ENCODE measurements at places on chromosomes 6 and 20.

- DNase-seq, result no peak
Observed at GRCh38 chr6:43673444-43674084, 14.0 kb downstream of the MRPS18A start.

GRCh38 chr6:110366256-110366655 lies 8.1 kb upstream of the METTL24 start:
- no peak for DNase-seq

- no peak for DNase-seq
Observed at GRCh38 chr20:62134735-62135231, 8.4 kb downstream of the PSMA7 start.

DNA sequence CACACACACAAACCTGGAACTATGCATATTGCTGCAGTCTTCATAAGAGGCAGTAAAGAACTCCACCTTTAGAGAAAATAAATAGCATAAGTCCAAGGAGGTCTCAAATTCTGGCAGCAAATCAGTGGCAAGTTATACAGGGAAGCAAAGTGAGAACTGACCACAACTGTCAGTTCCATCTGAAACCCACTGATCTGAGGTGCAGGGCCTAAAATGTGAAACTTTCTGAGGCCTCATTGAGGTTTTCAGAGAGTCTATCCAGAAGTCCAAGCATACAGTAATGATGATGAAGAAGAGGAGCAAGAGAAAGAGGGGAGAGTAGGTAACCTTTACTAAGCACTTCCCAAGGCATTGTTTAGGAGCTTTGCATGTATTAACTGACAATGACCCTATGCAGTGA lies 36.3 kb downstream of the MTFR2 start:
- DNase-seq, result no peak

GRCh38 chr6:17589406-17590096 lies 10.6 kb upstream of the FAM8A1 start:
- peak; percentile 74 for DNase-seq

GRCh38 chr6:50716899-50717509 lies 3.7 kb downstream of the TFAP2D start:
- DNase-seq, result no peak

GRCh38 chr20:35305682-35306556 lies 13.7 kb upstream of the FAM83C start:
- DNase-seq, result peak; percentile 96

DNA sequence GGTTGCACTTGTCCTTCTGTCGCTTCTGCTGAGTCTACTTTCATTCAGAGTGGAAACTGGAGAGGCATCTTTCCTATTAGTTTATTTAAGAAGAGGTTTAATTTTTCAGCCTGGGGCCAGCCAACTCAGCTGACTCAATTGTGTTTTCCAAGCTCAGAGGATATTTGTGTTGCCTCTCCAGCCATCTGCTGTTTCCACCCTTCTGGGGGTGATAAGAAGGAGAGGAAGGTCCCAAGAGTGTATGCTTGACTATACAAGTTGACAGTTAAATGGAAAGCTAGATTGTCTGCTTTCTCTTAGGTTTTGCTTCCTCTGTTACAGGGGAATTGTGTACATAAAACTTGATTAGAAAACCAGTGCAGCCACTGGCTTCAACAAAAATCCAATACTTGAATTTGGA lies 3.0 kb downstream of the PSMF1 start:
- no peak for DNase-seq

DNA sequence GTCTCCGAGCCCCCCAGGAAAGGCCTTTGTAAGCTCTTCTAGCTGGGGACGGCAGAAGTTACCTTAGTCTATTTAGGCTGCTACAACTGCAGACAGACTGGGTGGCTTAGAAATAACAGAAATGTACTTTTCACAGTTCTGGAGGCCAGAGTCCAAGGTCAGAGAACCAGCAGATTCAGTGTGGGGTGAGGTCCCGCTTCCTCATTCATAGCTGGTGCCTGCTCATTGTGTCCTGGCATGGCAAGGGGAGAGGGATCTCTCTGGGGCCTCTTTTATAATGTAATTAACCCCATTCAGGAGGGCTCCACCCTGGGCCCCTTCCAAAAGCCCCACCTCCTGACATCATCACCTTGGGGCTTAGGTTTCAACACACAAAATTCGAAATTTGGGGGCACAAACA lies 315.1 kb downstream of the CDH4 start:
- no peak for DNase-seq

DNA sequence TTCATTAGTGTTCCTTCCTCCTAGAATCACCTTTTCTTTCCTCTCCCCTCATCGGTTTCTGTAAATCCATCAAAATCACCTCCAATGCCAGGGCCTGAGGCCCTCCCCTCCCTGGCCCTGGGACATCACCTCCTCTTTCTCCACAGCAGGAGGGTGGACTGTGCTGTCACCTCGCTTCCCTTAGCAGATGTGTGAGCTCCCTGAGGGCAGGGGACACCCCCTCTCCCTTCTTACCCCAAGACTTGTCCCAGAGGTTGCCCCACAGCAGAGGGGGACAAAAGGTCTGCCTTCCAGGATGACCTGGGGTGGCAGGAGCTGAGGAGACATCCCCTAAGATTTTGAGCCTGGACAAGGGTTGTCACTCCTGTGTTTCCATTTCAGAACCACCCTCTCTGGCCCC lies 5.9 kb downstream of the ULBP1 start:
- no peak for DNase-seq

GRCh38 chr6:155521719-155522118 lies 66.1 kb upstream of the NOX3 start:
- DNase-seq, result no peak

DNA sequence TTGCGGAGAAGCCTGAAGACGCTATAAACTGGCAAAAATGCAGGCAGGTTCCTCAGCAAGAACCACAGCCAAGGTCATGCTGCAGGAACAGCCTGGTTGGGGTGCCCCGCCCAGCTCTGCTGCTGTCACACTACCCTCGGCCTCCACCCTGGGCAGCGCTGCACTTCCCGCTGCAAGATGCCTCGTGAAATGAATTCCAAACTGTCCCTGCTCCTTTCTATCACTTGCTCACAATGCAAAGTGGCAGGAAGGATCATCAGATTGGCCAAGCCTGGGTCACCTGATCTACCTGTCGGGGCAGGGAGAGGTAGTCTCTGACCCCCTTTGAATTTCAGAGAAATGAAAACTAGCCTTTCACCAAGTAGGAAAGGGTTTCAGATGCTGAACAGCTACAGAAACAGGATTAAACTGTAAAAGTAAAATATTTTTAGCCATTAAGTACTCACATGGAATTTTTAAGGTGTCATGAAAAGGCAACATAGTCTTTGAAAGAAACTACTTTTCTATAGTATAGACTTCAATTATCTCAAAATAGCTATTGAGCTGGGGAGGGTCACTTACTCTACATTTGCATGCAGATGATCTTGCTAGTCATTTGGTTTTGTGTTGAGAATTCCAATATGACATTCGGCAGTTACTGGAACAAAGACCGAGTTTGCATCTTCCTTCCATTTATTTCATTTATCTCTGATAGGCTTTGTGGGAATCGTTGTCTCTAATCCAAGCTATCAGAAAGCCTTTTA lies 236.4 kb upstream of the ASCC3 start:
- peak; percentile 0 for DNase-seq

DNA sequence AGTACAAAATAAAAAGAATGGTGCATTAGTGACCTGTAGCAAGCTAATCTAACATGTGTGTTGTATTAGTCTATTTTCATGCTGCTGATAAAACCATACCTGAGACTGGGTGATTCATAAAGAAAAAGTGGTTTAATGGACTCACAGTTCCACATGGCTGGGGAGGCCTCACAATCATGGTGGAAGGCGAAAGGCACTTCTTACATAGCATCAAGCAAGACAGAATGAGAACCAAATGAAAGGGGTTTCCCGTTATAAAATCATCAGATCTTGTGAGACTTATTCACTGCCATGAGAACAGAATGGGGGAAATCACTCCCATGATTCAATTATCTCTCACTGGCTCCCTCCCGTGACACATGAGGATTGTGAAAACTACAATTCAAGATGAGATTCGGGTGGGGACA lies 45.4 kb upstream of the AIG1 start:
- no peak for DNase-seq

GRCh38 chr6:85402071-85402470 lies 47.8 kb upstream of the NT5E start:
- DNase-seq, result no peak

GRCh38 chr6:56515081-56515905 lies 127.4 kb downstream of the DST start:
- no peak for DNase-seq

DNA sequence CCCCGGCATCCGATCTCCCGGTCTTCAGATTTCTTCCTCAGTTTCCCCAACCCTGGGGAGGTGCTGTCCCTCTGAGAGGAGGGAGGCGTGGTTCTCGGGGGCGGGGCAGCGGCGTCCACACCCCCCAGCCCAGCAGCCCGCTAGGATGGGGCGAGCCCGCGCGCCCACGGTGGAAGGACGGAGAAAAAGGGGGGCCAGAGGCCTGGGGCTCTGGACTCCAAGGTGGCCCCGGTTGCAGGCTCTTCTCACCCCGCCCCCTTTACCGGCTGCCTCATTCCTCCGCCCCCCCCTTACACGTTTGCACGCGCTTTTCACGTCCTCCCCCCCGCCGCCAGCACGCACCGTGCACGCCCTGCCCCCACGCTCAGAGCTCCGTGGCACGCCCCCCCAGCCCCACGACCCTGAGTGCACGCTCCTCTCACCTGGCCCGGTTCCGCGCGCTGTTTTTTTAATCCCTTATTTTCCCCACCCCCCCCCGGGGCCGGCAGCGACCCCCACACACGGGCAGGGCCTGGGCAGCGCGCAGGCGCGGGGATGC lies 402 bp downstream of the ZBTB12 start:
- peak; percentile 72 for DNase-seq

- DNase-seq, result no peak
Observed at GRCh38 chr6:108417027-108417426, 122.2 kb downstream of the AFG1L start.

DNA sequence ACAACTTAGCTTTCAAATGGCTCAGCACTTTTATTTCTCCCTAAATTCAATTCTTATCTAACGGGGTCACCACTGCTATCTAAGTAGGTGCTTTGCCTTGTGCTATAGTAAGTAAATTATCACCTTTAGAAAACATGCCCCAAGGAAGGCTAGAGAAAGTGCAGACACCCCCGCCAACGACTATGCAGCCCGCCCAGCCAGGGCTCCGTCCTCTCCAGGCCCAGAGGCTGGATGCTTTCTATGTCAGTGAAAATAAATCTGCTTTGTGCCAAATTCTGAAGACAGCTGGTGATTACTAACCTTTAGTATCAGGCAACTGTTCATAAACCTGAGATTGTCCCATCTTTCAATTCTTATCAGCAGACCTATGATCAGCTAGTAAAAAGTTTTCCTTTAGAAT lies 14.3 kb downstream of the KIAA0319 start:
- no peak for DNase-seq

- no peak for DNase-seq
Observed at GRCh38 chr20:55200317-55200716, 724.9 kb downstream of the DOK5 start.

DNA sequence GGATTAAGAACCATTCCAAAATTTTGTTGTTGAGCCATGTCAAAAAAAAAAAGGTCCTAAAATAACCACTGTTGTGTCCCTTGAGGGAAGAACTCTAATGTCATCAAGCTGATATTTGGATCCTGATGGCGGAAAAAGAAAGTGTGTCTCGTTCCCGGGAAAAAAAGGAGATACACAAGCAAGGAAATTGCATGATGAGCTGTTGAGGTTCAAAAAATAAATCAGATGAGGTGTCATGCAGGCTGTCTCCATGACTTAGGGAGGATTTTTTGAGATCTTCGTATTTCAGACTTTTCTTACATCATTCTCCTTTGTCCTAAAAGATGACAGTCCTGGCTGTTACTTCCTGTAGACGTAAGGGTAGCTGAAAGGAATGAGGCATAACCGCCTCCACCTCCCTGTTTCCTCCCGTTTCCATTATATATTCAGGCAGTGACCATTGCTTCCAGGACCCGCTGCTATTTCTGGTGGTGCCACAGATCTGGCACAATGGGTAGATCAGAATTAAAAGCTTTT lies 117.3 kb upstream of the TNFAIP3 start:
- no peak for DNase-seq

DNA sequence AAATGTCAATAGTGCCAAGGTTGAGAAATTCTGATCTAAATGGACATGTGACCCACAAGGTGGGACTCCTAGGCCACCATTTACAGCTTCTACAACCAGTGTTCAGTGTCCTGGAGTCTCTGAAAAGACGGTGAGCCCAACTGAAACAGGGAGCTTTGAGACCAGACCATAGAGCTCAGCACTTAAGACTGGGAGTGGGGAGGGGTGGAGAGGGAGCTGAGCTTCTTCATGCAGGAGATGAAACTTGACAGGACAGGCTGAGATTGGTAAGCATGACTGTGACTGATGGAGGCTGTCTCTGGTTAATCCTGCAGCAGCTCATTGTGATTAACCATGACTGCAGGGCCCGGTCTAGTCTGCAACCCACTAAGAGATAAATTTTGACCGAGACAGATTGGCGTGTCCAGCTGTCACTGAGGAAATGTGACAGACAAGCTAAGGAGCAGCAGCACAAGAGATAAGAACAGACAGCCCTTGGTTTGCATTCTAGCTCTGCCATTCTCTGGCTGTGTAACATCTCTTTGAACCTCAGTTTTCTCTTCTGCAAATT lies 1.4 kb upstream of the AAR2 start:
- DNase-seq, result no peak

DNA sequence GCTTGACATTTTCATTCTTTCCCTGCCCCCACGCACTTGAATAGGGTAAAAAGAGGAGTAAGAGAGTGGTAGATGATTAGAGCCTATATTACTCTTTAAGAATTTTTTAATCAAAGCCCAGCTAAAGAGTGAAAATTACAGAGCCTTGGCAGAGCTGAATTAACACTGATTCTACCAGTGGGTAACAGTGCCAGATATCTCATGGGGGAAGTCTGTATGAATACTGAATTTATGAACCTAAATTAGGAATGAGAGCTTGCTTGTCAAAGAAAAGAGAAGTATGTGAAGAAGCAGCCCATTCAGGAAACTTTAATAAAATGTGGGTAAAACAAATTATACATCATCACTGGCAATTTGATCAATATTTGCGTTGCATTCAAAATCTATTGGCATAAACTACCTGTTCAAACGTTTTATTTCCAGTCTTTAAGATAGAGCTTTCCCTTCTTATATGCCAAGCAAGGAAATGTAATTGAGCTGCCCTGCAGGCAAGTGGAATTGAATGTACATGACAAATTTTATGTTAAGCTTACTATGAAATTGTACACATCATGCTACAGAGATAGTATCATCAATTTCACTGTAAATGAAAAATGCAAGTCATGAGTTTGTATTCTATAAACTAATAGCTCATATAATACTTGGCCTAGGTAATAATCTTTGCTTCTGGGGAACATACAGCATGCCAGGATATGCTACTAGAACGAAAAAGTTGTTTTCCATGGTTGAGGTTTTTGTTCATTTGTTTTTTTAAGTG lies 14.5 kb downstream of the SOBP start:
- no peak for DNase-seq

- no peak for DNase-seq
Observed at GRCh38 chr20:62350098-62350628, 16.9 kb downstream of the LAMA5 start.

GRCh38 chr6:105616521-105616920 lies 213.6 kb upstream of the PREP start:
- no peak for DNase-seq

GRCh38 chr20:16364320-16364687 lies 208.9 kb downstream of the KIF16B start:
- DNase-seq, result no peak

- DNase-seq, result peak; percentile 62
Observed at GRCh38 chr20:4227085-4227821, 211.9 kb upstream of the RNF24 start.

GRCh38 chr6:5499644-5500306 lies 238.5 kb downstream of the FARS2 start:
- peak; percentile 9 for DNase-seq
